ENCODE measurements at places on chromosomes 7 and 10.

- no peak for DNase-seq
Measured at GRCh38 chr10:76866841-76867586, 770.6 kb downstream of the KCNMA1 start.

DNA sequence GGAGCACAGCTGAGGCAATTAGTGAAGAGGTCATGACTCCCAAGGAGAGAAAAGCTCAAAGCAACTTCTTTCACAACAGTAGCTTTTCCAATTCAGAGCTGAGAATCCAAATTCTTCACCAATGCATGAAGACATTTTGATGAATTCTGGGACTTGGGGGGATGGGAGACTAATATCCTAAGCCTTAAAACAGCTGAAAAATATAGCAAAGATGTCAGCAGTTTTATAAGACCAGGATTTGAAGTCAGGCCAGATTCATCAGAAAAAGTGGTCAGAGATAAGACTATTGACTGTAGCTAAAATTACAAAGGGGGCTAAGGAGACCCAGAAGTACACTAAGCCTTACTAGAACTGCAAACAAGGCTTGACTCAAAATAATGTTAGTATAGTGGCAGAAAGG, 51.6 kb downstream of the GPR141 start:
- no peak for DNase-seq

DNA sequence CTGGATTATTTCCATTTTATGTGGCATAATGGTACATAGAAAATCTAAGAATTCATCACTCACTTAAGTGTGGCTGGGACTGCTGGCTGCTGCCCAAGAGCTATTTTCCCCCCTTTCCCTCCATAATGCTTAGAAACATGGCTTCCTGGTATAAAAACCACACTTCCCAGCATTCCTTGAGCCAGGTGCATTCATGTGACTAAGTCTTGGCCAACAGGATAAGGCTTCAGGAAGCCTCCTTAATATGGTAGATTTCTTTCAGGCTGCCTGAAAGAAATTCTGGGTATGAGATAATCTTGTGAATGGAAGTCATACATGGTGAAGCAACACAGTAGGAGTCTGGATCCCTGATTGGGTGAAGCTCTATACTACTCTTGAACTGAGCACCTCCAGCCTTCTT, 178.0 kb downstream of the JAZF1 start:
- no peak for DNase-seq

GRCh38 chr10:77501846-77502261, 135.8 kb downstream of the KCNMA1 start:
- DNase-seq: peak; percentile 12

- DNase-seq: no peak
Measured at GRCh38 chr10:112792487-112793201, 157.4 kb upstream of the TCF7L2 start.

DNA sequence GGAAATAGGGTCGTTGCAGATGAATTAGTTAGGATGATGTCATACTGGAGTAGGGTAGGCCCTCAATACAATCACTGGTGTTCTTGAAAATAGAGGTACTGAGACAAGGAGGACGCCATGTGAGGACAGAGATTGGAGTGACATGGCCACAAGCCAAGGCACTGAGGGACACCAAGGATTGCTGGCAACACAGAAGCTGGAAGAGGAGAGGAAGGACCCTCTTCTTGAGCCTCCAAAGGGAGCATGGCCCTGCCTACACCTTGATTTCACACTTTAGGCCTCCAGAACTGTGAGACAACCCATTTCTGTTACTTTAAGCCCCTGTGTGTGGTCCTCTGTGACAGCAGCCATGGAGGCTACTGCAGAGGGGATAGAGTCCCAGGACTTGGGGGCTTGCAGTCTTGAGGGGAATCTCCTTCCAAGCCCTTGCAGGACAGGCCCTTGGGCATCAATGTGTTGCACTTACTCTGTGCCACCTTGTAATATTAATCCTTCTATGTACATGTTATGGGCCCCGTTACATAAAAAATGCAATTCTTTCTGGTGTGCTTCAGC, 3.7 kb upstream of the AOC1 start:
- no peak for DNase-seq

- no peak for DNase-seq
Measured at GRCh38 chr7:100008525-100008924, 6.9 kb upstream of the ZKSCAN1 start.

DNA sequence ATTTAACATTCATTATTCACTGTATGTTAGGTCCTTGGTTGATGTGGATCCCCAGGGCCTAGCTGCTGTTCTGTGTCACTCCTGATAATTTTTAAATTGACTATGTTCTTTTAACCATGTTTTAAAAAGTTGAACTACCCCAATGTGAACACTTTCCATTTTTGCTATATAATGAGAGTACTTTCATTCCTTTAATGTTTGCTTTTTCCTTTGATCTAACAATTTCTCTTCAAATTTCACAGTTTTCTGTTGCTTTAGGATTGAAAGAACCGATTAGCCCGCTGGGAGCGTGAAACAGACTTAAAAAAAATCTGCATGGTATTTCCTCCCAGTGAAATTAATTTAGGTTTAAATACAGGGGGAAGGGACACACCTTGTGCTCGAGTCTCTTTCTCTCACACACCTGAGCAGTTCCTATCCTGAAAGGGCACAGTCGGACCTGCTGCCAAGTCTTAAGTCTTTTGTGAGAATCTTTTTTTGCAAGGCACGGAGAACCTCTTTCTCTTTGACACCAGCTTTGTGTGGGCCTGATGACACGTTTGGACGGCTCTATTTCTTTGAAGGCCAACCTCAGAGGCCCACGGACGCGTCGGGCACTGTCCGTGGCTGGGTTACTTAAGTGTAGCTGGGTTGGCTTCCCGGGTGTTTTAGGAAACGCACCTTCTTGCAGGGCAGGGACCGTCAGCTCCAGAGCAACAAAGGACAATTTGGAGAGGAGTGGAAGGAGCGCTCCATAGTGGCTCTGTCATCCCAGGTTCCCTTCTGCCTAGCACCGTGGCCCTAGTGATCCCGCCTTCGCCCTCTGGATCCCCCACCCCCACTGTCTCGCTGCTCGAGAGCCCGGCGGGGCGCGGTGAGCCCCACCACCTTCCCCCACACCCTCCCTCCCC, 1.0 kb upstream of the CHN2 start:
- no peak for DNase-seq

- DNase-seq: peak; percentile 14
Measured at GRCh38 chr10:107616031-107616430, 451.5 kb upstream of the SORCS1 start.

GRCh38 chr7:27091941-27092818, 3.6 kb downstream of the HOXA1 start:
- no peak for DNase-seq

GRCh38 chr7:12031186-12031585, 179.9 kb upstream of the TMEM106B start:
- no peak for DNase-seq

DNA sequence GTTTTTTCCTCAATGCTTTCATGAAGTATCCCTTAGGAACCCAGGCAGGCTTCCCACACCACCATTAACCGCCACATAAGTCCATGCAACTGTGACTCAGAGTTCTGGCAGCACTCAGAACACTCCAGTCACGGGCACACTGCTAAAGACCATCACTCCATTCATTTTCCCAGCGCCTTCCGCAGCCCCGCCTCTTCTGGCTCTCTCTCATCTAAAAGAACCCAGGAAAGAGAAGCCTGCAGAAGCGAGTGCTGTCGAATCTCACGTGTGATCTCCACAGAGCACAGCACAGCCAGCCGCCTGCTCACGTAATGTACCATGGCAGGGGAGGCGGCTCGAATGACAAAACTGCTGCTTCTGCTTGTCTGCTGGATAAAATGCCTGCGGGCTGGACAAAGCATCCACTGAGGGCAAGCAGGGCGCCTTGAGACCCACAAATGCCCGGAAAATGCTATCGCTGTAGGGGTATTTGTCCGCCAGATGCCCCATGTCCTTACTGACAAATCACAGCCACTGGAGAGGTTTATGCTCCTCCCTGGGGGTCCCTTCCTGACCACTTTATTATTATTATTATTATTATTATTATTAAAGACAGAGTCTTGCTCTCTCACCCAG, 1.8 kb downstream of the PSMG3 start:
- DNase-seq: no peak

DNA sequence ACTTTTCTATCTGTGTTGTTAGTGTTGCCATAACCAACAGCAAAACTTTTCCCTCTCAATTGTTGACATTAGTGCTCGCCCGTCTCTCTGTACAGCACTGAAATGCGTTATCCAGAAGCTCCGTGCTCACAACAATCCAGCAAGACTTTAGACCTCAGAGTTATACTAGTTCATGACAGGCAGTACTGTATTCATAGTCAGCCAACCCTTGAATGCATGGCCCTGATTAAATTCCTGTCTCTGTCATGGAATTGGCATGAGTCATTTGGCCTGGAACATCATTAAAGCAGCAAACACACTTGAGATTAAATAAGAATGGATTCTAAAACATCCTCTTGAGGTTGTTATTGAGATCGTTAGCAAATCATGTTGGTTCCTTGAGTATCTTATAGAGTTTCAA, 405.5 kb upstream of the C7orf33 start:
- no peak for DNase-seq

GRCh38 chr7:151544183-151544582, 24.5 kb upstream of the RHEB start:
- no peak for DNase-seq

DNA sequence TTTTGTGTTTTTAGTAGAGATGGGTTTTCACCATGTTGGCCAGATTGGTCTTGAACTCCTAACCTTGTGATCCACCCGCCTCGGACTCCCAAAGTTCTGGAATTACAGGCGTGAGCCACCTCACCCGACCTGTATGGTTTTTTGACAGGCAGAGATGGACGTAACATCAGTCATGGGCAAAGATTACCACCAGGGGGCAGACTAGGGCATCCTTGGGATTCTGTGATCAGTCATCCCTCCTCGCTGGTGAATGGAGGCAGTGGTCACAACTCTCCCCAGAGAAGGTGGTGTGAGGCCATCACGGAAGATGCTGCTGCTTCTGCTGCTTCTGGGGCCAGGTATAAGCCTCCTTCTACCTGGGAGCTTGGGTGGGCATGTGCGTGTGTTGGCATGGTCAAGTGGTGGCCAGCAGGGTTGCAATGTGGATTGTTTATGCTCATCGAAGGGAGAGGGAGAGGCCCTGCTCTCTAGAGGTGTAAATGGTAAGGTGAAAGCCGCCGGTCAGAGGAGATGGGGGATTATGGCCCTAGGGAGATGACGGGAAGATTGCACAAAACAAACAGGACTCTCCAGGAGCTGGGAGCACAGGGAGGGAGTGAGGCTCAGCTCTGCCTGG, 122.7 kb upstream of the PRSS1 start:
- DNase-seq: peak; percentile 72

DNA sequence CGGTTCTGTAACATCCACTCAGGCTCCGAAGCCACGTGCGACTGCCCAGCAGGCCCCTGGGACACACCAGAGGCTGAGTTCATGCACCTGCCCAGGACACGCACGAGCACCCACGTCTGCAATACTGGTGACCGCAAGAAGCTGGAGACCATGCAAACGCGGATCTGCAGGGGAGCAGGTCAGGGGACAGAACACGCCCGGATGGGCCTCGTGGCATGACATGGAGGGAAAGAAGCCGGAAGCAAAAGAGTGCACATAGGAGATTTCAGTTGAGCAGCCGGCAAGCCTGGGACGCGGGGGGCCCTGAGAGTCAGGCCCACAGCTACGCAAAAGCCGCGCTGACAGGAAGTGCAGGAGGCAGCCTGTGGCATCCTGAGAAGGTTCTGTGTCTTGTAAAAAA, 73.7 kb downstream of the FOXL3 start:
- DNase-seq: no peak

DNA sequence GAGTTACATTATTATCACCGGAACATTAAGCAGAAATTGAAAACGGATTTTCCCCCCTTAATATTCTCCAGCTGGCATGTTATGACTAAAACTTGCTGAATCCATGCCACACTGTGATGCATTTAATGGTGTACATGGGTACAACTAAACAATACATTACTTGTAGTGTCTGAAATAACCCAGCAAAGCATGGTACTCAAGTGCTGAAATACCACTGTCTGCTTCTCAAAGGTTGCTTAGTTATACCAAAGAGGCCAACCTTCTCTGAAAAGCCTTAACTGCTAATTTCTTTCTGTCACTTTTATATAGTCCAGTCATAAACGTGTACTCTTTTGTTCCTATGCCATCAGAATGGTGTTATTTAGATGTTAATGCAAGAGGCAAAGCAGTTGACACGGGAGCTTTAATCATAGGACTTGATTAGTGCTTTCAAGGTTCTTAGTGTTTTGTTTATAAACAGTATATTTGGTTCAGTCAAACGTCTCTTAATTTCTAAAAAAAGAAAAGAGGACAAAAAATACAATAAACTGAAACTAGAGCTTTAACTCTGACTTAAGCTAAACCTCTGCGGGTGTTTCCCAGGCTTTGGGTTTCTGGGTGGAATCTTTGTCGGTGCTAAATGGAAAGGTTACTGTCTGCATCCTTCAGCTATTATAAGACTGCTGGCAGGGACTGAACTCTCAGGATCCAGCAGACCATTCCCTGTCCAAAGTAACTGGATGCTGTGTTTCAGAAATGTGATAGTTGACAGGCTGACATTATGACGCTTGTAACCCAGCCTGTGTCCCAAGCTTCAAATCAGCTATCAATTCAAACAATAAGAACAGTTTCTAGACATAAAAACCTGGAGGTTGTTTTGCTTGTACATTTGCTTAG, 202.6 kb downstream of the PPP1R3A start:
- no peak for DNase-seq

GRCh38 chr7:94823947-94824346, 83.4 kb upstream of the PPP1R9A start:
- no peak for DNase-seq

DNA sequence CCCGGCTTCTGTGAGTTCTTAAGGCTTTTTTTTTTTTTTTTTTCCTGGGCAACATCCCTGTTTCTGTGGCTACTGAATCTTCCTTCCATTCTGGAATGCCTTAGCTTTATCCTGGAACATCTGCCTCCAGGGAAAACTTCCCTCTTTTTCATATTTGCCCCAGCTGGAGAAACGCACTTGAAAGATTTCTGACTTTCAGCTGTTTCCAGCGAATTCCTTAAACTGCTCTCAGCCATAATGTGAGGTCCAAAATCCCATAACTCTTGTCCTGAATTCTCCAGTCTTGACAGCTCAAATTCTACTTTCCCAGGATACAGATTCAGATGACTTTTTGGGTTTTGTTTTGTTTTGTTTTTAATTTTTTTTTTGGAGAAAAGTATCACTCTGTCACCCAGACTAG, 263.6 kb upstream of the AUTS2 start:
- no peak for DNase-seq

DNA sequence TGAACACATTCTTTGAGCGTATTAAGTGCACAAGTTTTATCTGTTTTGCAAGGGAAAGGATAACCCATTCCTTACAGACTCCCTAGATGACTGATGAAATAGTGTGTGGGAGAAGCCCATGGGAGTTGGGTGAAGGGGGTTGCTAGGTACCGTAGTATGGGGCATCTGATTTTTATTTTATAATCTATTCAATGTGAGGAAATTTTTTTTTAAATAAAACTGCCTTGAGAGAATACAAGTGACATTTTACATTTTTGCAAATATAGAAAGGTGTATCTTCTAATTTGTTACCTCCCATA, 1.4 kb downstream of the BTAF1 start:
- no peak for DNase-seq

- no peak for DNase-seq
Measured at GRCh38 chr7:11732207-11732606, 99.8 kb downstream of the THSD7A start.

GRCh38 chr10:120988751-120989150, 137.6 kb downstream of the WDR11 start:
- DNase-seq: no peak

GRCh38 chr7:27198138-27198841, 1.6 kb downstream of the HOXA13 start:
- peak; percentile 36 for DNase-seq
